ENCODE measurements at places on chromosomes 2 and 18. TPM values are rescaled to one million over a fixed set of nuclear protein-coding genes. Genes with fewer than 3 reads are reported as not detected.
A peak's percentile ranks its signal among the peaks of the same experiment; 100 is the strongest.

The ALPI gene
- total RNA-seq = not detected

The PROKR1 gene
- not detected for total RNA-seq

The PROM2 gene
- 0.45 TPM for total RNA-seq

The IL1A gene
- 0.17 TPM for total RNA-seq

The OSBPL1A gene
- 2.4 TPM for total RNA-seq

The C2orf78 gene
- not detected for total RNA-seq

The ETAA1 gene
- 14.0 TPM for total RNA-seq

The ACADL gene
- not detected for total RNA-seq

The CPO gene
- not detected for total RNA-seq

GRCh38 chr2:237118025-237118424 lies 32.3 kb downstream of the COPS8 start:
- DNase-seq = no peak
- no peak overlapping the region for H3K4me3 ChIP-seq
- no peaks in the 10 kb centered on the region for H3K4me1 ChIP-seq
- H3K27me3 ChIP-seq = no peaks in the 10 kb centered on the region

DNA sequence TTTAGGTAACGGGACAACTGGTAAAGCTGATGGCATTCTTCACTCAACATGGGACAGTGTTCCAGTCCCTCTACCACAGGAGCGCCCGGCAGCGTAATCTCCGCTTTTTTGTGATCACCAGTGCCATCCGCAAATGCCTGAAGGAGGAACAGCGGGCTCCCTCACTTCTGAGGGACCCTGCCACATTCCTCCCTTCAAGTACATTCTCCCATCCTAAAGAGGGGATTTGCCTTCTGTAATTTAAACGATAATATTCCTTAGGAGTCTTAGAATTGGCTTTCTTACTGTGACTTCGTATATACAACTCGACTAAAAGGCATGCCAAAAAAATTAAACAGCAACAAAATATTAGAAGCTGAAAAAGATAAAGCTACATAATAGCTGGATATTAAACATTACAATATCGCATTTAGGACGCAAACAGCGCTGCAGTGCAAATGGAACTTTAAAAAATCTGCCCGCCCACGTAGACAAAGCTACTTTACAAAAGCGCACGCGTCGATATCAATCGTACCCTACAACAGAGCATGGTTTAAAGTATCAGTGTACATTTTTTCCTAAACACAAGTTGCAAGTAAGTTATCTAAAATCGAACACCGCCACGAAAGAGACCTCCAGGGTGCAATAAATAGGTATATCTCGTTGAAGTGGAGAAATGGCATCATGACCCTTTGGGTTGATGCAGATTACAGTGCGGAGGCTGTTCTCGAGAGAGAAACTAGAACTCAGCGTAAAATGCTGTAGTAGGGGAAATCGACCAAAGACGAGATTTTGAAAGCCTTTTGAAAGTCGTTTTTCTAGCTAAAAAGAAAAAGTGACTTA lies 2.3 kb upstream of the VSNL1 start:
- peaks cover 54% of the 10 kb centered on the region for H3K27me3 ChIP-seq
- no peak for DNase-seq
- no peaks in the 10 kb centered on the region for H3K36me3 ChIP-seq
- peaks cover 4% of the 10 kb centered on the region for H3K4me1 ChIP-seq

DNA sequence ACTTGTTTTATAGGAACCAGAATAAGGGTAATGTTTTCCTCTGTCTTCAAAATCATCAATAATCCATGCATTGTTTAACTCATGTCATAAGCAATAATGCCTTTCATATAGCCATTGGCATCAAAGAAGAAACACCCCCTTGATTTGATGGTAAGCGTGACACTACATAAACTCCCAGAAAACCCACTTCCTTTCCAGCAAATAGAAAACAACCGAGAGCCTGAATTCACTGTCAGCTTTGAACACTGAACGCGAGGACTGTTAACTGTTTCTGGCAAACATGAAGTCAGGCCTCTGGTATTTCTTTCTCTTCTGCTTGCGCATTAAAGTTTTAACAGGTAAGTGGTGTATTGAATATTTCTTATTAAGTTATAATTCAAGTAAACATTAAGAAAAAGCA lies at the start of gene ICOS:
Gene ICOS, plus strand, starts transcription at position 229 of the 400 bp plus-strand sequence. Its CDS starts 52 bp downstream, at position 281.
- peak within 1 kb of the TSS; percentile 92 for H3K4me3 ChIP-seq
- DNase-seq = peak; percentile 79
- no peaks in the 10 kb centered on the region for H3K27me3 ChIP-seq
- H3K27ac ChIP-seq = peak within 1 kb of the TSS; percentile 96
- peaks cover 55% of the 10 kb centered on the region for H3K4me1 ChIP-seq
- peaks cover 61% of the 10 kb centered on the region for H3K36me3 ChIP-seq

- DNase-seq = no peak
- H3K4me3 ChIP-seq = no peak overlapping the region
- H3K27me3 ChIP-seq = no peaks in the 10 kb centered on the region
- H3K27ac ChIP-seq = no peak overlapping the region
- no peaks in the 10 kb centered on the region for H3K36me3 ChIP-seq
- no peaks in the 10 kb centered on the region for H3K4me1 ChIP-seq
Measured at GRCh38 chr2:150675807-150676206, 188.3 kb upstream of the RND3 start.

DNA sequence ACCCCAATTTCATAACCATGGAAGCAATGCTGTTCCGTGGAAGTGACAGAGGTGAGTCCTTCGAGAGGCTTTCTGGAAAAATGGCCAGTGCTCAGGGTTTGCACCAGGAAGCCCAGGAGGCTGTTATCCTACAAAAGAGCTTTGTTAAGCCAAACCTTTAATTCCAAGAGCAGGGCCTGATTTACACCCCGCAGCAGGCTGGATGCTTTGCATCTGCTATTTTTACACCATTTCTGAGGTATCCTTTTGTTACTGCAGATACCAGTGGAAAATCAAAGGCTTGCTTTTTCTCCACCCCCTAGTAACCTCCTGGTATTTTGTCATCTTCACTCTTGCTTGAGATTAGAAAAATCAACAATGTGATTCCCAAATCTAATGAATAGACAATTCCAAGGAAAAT lies 380.6 kb downstream of the SOX11 start:
- no peak for DNase-seq
- H3K4me3 ChIP-seq = no peak overlapping the region
- no peaks in the 10 kb centered on the region for H3K27me3 ChIP-seq
- no peaks in the 10 kb centered on the region for H3K36me3 ChIP-seq
- no peak overlapping the region for H3K27ac ChIP-seq

DNA sequence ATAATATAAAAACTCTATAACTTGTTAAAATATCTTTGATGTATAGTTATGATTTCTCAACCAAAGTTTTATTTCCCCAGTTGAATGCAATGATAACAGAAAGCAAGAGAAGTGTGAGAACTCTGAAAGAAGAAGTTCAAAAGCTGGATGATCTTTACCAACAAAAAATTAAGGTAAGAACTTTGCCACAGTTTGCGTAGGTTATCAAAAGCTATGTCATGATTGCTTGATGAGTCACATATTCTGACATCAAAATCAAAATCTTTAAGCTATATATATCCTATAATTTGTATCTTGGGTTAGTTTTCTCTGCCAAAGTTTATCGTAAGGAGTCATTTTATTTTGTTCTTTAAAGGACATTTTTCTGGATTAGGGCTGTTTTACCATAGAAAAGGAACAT lies 35.0 kb downstream of the NDC80 start:
- H3K4me3 ChIP-seq = no peak overlapping the region
- H3K4me1 ChIP-seq = peaks cover 49% of the 10 kb centered on the region
- no peaks in the 10 kb centered on the region for H3K27me3 ChIP-seq
- peak overlapping the region; percentile 79 for H3K27ac ChIP-seq
- no peak for DNase-seq

GRCh38 chr2:19684516-19684915 lies 217.3 kb downstream of the TTC32 start:
- no peaks in the 10 kb centered on the region for H3K36me3 ChIP-seq
- no peak overlapping the region for H3K27ac ChIP-seq
- H3K4me1 ChIP-seq = no peaks in the 10 kb centered on the region
- no peak overlapping the region for H3K4me3 ChIP-seq
- DNase-seq = no peak

DNA sequence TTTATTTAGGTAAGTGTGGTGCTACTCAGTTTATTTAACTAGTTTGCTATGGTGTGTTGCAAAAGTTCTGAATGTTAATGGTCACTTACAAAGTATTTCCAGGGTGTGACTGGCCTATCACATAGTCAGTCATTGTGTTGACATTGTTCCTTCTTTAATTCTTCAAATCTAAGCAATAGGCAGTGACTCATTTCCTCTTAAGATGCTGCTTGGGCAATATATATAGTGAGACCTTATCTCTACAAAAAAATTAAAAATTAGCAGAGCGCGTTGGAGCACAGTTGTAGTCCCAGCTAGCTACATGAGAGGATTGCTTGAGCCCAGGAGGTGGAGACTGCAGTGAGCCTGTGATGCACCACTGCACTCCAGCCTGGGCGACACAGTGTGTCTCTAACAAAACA lies 5.8 kb upstream of the CCDC88A start:
- peaks cover 1% of the 10 kb centered on the region for H3K4me1 ChIP-seq
- H3K27ac ChIP-seq = no peak overlapping the region
- DNase-seq = no peak
- H3K4me3 ChIP-seq = no peak overlapping the region

- peaks cover 28% of the 10 kb centered on the region for H3K4me1 ChIP-seq
- no peak overlapping the region for H3K4me3 ChIP-seq
- peak; percentile 76 for DNase-seq
- peak overlapping the region; percentile 4 for H3K27ac ChIP-seq
- H3K27me3 ChIP-seq = no peaks in the 10 kb centered on the region
Measured at GRCh38 chr2:96860065-96861029, 2.5 kb upstream of the ANKRD39 start.

DNA sequence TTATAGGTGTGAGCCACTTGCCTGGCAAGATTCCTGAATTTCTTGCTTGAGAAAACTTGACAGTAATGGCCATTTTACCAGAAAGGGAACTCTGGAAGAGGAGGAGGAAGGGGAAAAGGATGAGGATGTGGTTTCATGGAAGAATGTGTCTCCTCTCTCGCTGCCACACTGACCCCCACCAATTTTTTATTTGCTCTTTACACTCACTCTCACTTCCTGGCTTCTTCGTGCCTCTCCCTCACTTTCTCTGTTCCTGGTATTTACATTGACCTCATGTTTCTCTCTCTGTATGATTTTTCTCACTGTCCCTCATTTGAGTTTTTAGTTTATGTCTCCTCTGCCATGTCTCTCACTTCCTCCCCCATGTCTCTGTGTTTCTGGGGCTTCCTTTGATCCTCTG lies 134.5 kb upstream of the CAB39 start:
- no peak overlapping the region for H3K4me3 ChIP-seq
- H3K4me1 ChIP-seq = peaks cover 18% of the 10 kb centered on the region
- H3K27ac ChIP-seq = no peak overlapping the region
- DNase-seq = peak; percentile 19
- no peaks in the 10 kb centered on the region for H3K27me3 ChIP-seq

DNA sequence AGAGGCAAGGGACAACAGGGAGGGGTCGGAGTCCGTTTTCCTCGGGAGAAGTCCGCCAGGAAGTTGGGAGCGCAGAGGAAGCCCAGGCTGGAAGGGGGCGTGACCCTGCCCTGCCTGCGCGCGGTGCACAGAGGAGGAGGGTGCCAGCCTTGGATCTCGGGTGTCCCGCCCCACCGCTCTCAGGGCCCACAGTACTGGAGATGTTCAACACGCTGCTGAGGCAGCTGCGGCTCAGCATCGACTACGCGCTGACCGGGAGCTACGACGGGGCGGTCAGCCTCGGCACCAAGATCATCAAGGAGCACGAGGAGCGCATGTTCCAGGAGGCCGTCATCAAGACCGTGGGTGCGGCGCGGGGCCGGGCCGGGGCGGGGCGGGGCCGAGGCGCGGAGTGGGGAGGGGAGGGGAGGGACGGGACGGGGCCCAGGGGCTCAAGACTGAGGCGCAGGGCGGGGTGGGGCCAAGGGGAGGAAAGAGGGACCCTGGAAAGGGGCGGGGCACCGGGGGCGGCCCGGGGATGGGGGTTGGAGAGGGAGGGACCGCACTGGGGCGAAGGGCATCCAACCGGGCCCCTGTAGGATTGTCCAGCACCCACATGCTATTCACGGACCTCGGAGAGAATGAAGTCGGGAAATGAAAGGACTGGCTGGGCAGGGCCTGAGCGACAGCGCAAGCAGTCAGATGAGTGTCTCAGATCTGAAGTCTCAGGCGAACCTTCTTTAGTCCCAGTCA lies 36.6 kb downstream of the POMC start:
- DNase-seq = peak; percentile 11
- peaks cover 10% of the 10 kb centered on the region for H3K4me1 ChIP-seq
- H3K4me3 ChIP-seq = peak overlapping the region; percentile 60
- H3K27ac ChIP-seq = peak overlapping the region; percentile 39

- H3K36me3 ChIP-seq = no peaks in the 10 kb centered on the region
- no peak for DNase-seq
- H3K4me1 ChIP-seq = no peaks in the 10 kb centered on the region
- no peaks in the 10 kb centered on the region for H3K27me3 ChIP-seq
- H3K4me3 ChIP-seq = no peak overlapping the region
Measured at GRCh38 chr18:37450434-37451132, 115.0 kb downstream of the CELF4 start.

- no peaks in the 10 kb centered on the region for H3K36me3 ChIP-seq
- H3K27ac ChIP-seq = no peak overlapping the region
- H3K4me3 ChIP-seq = no peak overlapping the region
- no peak for DNase-seq
- no peaks in the 10 kb centered on the region for H3K27me3 ChIP-seq
- H3K4me1 ChIP-seq = no peaks in the 10 kb centered on the region
Measured at GRCh38 chr18:68104036-68104435, 587.5 kb upstream of the DSEL start.

DNA sequence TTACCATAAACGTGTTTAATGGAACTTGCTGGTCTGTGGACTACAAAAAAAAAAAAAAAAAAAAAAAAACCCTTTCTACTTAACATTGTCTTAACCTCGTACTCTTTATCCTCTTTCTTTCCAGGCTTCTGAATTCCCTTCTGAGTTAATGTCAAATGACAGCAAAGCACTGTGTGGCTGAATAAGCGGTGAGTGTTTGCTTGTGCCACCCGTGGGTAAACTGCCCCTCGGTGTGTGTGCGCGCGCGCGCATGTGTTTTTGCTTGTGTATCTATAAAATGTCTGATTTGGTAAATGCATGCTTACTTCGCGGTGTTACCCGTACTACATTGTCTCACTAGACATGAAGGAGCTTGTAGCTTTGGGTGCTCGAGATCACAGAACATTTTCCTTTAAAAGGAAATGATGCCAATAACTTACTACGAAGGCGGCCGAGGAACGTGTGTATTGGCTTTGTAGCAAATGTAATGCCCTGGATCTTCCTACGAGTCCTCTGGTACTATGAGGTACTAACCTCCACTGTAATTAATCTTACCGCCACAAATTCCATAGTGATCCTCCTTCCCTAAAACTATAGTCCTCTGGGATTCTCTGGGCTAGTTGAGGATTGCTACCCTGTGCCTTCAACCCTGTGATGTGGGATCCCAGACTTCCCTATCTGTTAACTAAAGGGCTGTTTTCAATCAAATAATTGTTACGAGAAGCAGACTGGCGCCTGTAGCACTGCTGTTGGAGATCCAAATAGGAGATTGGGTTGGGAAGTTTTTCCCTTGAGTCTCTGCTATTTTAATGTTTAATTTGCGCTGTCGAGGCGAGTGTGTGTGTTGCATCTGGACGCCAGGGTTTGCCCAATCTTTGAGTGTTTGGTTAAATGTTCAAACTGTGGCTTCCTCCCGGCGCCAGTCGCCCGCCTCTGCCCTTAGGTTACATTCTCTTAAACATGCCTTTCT lies 1.1 kb downstream of the ID2 start:
- H3K4me3 ChIP-seq = peak overlapping the region; percentile 96
- H3K27me3 ChIP-seq = peaks cover 8% of the 10 kb centered on the region
- peak overlapping the region; percentile 91 for H3K27ac ChIP-seq
- DNase-seq = peak; percentile 50
- H3K36me3 ChIP-seq = peaks cover 23% of the 10 kb centered on the region
